Stimulated activated CD8-positive, alpha-beta memory T cell treated with anti-CD3 and anti-CD28 coated beads, Interleukin-2, amount 100 ng/mL, for 1 hour (primary cell): ENCODE measurements at places on chromosomes 5 and 9.

- no peak for DNase-seq
These were observed 179.0 kb upstream of the ADRA1B start for GRCh38 chr5:159737263-159737662.

DNA sequence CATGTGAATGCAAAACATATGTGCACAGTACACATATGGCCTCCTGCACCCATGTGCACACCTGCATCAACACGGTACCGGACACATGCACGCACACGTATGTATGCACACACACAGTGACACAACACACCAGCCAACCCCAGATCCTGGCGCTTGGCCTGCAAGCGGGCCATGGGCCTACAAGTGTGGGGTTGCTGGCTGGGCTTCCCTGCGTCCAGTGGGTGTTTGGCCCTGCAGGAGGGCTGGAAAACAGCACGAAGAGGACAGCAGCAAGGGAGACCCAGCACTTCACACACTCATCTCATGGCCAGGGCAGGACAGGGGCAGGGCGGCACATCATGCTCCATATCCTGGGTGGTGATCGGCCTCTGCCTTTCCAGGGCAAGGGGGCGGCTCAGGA, 77.7 kb downstream of the COL5A1 start:
- DNase-seq, result no peak

- no peak for DNase-seq
These were observed 6.7 kb upstream of the C5orf63 start for GRCh38 chr5:127079994-127080491.

- DNase-seq, result no peak
These were observed 13.6 kb downstream of the GLRA1 start for GRCh38 chr5:151911011-151911410.

GRCh38 chr5:147046894-147047293, 168.3 kb upstream of the PPP2R2B start:
- DNase-seq, result no peak

GRCh38 chr5:95641741-95642220, 4.8 kb upstream of the RFESD start:
- no peak for DNase-seq

GRCh38 chr9:134355561-134356279, 29.5 kb downstream of the RXRA start:
- DNase-seq, result no peak

DNA sequence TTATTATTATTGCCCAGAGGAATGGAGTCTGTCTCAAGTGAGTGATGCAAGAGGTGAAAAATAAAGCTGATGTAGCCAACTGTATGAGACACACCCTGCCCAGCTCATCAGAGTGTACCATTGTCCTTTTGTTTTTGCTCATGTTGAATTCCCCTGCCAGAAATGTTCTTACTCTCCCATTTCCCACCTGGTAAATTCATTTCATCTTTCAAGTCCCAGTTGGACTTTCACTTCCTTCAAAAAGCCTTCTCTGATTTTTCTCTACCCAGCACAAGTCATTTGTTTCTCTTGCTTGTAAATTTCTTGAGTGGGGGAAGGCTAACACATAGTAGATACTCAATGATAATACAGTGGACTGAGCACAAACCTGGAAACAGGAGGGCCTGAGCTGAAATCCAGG, 394.5 kb upstream of the ZNF462 start:
- no peak for DNase-seq

GRCh38 chr9:95574176-95574575, 57.4 kb upstream of the PTCH1 start:
- DNase-seq, result no peak

DNA sequence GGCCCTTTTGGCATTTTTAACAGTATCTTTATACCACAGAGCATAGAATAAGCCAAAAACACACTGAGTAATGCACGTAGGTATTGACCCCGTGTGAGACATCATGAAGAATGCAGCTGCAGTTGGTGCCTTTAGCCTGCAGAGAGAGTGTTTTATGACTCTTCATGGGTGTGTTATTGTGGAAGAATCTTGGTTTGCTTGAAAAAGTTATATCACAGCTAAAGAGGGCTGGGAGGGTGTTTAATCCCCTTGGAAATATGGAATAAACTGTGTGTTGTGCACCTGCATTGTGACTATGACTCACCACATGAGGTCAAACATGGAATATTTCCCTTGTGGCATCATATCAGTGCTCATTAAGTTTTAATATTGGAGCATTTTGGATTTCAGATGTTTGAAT, 458.7 kb downstream of the CDH9 start:
- DNase-seq, result no peak

- no peak for DNase-seq
These were observed 103.7 kb downstream of the SIL1 start for GRCh38 chr5:139094154-139095131.

DNA sequence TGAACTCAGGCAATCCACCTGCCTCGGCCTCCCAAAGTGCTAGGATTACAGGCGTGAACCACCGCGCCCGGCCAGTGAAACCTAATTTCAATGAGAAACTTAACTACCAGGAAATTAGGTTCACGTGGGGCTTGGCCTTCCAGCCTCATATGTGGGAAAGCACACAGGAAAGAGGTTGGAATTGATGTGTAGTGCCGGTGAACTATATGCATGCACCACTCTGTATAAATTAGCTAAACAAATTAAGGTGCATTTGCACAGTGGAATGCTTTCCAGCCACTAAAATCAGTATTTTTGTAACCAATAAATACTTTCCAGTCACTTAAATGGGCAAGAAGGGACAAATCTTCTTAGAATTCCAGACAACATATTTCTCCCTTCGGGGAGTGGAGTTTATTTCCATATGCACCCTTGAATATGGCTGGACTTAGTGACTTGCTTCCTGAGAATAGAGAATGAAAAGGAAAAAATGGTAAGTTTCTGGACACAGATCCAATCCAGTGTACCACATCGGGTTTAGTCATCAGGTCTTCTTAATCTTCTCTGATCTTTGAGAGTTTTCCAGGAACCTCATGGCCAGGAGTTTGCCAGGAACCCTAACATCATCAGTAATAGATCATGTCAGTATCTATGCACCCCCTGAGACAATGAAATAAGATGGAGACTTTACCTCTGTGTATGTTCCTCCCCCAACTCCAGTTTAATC, 24.9 kb downstream of the ATOX1 start:
- DNase-seq, result no peak

DNA sequence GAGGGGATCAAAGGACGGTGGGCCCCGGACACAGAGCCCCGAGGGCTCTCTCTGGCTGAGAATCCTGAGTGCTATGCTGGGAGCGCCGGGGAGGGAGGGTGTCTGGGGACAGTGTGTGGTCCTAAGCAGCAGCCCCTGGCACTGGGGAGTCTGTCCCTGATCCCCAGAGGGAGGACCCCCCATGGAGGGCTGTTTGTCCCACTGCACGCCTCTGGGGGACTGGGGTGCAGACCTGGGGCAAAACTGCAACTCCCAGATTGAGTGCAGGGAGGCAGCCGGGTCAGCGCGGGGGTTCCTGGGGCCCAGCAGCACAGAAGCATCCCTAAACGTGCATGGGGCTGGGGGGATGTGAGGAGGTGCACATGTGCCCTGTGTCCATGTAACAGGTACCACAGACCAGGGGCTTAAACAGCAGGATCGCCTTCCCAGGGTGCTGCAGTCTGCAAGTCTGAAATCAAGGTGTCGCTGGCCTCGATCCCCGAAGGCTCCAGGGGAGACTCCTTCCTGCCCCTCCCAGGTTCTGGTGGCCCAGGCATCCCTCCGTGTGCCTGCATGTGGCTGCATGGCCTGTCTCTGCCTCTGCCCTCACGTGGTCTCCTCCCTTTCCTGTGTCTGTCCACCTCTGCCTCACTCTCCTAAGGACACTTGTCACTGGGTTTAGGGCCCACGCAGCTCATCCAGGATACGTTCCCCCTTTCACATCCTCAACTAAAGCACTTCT, 35.9 kb upstream of the IRX4 start:
- DNase-seq, result no peak

DNA sequence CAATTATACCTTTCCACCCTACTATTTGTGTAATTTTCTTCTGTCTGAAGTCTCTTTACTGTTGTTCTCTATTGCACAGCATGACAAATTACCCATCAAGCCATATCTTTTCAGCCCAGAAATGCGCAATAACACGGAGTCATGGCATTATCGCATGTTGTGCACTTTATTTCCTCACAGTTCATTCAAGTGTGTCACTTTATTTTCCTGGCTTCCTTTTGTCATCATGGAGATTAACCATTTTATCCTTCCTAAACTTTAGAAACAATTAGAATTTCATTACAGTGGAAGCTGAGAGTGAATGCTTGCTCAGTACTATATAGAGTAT, 41.3 kb upstream of the MEF2C start:
- DNase-seq, result no peak

GRCh38 chr9:13377171-13377925, 97.9 kb upstream of the MPDZ start:
- no peak for DNase-seq

DNA sequence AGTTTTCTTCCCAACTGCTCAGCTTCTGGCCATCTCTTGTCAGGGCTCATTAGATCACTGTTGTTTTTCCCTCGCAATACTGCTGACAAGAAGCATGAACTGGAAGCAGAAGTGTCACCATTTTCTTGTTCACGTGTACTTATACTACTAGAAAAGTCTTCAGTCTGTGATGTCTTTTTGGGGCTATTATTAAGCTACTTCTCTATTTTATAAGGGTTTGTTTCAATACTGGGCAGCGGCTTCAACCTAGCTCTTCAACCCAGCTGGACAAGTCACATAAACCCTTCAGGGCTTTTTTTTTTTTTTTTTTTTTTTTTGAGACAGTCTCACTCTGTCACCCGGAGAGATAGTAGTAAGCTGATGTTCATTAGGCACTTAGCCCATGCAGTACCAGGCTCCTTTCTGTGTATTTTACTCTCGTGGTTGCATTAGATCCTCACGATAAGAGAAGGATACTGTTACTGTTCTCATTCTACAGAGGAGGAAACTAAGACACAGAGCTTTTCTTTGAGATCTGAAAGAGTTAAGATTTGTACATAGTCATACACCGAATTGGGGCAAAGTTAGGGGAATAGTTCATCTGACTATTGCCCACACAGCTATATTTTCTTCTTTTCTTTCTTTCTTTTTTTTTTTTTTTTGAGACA, 20.5 kb downstream of the RAPGEF1 start:
- no peak for DNase-seq
